ENCODE measurements at places on chromosomes 1 and 21.
A peak's percentile ranks its signal among the peaks of the same experiment; 100 is the strongest.

DNA sequence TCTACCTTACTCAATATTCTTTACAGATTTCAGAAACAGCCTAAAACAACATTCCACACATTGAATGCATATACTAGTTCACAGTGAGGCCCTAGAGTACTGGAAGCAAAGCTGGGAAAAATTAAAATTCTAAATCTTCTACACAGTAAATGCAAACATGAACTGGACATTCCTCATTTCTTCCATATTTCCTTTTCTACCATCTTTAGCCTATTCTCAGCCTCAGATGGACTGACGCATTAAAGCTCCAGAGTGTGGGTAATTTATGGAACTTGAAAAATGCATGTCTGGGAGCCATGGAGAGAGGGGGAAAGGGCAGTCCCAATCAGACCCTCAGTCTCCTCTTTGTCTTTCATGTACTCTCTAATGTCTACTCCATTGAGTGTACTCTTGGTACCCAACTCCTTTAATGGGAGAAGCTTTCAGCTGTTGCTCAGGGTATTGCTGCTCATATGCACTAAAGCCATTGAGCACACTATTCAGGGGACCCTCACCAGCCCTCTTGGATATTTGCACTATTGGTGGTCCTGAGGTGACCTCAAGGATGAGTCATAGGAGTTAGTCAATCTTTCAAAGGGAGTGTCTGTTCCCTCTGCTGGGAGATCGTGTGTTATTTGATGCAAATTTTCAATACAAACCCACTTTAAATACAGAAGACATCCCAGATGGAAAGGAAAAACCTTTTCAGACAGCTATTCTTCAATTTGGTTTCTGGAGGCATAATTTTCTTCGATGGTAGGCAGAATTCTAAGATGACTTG, 83.3 kb upstream of the KCNJ15 start:
- no peak for DNase-seq

- DNase-seq = no peak
Observed at GRCh38 chr1:51624855-51625254, 8.0 kb downstream of the OSBPL9 start.

- no peak for DNase-seq
Observed at GRCh38 chr1:55041613-55042012, 2.3 kb downstream of the PCSK9 start.

- DNase-seq = no peak
Observed at GRCh38 chr21:38308532-38309119, 51.8 kb downstream of the KCNJ15 start.

DNA sequence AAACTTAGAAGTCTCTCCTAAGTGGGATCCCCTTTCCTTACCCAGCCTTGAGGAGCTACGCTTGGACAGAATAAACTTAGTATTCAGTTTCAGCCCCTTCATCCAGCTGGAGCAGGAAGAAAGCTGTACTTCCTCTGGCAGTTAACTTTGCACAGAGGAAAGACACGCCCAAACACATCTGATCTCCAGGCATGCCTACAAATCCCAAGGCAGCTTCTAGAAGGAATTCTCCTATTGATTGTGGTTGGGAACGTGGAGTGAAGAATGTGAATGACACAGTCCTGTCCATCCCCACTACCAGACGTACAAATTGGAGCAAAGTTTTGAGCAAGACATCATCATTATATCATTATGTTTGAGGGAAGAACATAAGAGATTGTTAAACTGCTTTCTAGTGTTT, 6.6 kb upstream of the AK4 start:
- DNase-seq = no peak

DNA sequence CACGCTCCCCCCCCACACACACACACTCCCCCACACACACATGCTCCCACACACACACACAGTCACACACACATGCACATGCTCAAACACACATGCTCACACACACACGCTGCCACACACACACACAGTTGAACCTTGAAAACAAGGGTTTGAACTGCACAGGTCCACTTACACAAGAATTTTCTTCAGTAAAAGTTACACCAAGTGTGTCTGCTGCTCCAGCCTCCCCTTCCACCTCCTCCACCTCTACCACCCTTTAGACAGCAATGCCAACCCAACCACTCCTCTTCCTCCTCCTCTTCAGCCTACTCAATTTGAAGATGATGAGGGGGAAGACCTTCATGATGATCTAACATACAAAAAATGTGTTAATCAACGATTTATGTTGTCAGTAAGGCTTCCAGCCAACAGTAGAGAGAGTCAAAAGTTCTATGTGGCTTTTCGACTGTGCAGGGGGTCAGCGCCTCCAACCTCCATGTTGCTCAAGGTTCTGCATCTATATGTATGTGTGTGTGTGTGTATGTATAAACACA, 26.8 kb downstream of the HSF2BP start:
- no peak for DNase-seq

DNA sequence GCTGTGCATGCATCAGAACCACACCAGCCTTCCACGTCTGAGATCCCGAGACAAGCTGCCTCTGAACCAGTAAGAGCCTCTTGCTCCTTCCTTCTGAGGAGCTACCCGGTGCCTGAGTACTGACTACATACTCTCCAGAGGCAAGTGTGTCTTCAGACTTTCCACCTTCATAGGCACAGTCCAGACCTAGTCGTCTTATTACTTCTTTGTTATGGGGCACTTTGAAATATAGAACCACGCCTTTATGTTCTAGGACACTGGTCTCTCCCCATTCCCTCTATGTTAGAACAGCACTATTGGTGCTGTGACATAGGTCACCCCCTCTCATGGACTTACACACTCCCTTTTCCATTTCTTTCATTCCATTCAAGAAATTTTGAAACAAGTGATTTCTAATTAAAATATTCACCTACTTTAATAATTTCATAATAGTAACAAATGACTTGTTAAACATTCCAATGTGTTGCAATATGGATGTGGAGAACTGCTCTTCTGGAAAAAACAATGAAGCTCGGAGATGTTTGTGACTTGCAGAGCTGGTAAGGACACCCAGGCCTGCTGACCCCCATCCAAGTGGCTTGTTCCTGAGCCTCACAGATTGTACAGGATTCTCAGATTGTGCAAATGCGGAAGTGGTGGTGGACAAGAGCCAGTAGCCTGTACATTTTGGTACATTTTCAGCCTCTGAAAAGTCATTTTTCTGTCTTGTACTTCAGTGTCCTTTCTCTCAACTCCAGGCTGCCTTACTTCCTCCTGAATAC, 76.1 kb upstream of the SIPA1L2 start:
- DNase-seq = no peak

DNA sequence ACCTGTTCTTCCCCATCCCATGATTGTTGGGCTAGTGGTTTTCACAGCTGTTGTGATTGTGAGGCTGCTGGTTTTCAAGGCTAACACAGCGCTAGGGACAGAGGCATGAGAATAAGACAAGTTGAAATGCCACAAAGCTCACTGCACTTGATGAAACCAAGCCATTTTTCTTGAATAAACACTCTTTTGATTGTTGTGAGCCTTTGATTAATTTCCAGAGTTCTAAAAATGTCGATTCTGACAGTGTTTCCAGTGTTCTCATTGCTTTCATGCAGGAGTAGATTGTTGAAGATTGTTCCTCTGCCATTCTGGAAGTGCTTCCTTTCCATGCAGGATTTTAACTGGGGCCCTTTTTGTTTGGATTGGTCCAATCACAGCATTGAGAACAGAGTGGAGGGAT, 134.9 kb upstream of the GRIK3 start:
- no peak for DNase-seq

DNA sequence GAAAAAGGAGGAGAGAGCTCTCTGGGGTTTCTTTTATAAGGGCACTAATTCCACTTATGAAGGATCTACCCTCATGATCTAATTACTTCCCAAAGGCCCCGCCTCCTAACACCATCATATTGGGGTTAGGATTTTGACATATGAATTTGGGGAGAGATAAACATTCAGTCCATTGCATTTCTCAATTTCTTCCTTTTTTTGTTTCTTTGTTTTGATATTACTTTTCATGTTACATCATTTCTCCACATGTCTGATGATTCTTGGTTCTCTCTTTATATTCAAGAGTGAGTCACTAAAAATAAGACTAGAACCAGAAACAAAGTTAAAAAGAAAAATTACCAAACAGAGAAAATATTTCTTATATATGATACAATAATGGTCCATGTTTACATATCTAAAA, 63.2 kb upstream of the DUSP10 start:
- DNase-seq = no peak

- no peak for DNase-seq
Observed at GRCh38 chr1:221302810-221303209, 423.6 kb downstream of the HLX start.

- no peak for DNase-seq
Observed at GRCh38 chr1:155080312-155081228, 1.9 kb downstream of the EFNA3 start.

DNA sequence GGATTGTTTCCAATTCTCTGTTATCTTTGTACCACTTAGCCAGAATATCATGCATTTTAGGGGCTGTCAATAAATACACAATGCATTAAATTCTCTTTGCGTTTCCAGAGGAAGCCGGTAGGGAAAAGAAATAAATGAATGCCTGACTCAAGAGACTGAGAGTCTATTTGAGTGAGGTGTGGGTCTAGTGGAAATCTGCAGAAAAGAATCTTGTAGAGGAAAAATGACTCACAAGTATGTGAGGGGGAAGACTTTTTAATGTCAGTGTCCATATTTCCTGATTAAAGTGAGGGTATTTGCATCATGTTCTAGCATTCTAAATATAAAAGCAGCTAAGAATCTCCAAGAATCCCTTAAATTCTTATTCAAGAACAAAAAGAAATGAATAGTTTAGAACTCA, 271.1 kb downstream of the PTPRC start:
- no peak for DNase-seq

GRCh38 chr1:171654942-171655745, 2.7 kb upstream of the MYOC start:
- peak; percentile 7 for DNase-seq

DNA sequence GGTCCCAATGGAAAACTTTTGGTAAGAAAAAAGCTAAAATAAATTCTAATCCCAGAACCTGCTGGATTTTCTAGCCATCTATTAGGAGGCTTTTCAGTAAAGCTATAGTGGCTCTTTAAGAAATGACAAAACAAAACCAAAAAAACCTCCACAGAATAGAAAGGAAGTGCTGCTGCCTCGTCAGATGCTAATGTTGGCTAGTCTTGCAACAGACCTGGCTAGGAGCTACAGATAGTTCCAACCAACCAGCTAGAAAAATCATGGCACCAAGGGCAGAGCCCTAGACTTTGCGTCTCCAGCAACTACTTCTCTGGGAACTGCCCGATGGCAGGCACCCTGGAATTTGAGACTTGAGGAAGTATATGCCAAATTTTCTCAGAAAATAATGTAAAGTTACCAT, 7.6 kb downstream of the CD101 start:
- no peak for DNase-seq

- DNase-seq = peak; percentile 21
Observed at GRCh38 chr1:193479187-193479586, 292.8 kb upstream of the B3GALT2 start.

DNA sequence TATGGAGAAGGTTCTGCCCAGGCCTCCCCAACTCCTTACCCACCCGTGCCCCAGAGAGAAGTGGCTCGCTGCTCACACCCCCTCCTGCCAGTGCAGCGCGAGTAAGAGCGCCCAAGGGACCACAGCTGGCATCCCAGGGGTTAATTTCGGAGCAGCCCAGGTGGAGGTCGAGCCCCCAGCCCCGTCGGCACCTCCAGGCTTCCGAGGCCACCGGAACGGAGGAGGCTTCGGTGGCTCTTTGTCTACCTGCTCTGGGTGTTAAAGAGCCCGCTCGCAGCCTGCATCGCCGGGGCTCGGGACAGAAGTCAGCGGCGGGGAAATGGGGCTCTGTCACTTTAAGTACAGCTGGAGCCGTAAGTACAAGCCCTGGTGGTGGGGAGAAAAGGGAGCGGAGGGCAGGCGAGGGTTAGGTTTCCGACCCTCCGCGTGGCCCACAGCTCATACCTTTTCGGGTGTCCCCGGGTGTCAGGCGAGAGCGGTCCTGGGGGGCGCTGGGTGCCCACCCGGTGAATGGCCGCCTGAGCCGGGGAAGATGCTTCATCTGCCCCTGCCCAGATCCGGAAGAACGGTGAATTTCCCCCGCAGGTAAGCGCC, 89.4 kb upstream of the IPO9 start:
- DNase-seq = peak; percentile 12

DNA sequence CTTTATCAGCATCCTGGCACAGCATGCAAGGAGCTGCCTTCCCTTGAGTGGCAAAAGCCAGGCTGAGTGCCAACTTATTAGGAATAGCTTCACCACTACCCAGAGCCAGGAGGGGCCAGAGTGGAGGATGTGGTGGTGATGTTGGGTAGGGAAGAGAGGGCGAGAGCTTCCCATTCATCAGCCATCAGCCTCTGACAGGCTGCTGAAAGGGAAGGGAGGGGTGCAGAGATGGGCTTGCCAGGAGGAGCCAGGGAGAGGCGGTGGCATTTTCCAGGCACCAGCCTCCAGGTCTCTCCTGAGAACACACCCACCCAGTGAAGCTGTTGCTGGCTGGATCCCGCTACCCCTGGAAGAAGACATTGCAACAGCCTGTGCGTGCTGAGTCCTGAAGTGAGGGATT, 168.5 kb downstream of the ACTL8 start:
- DNase-seq = no peak

DNA sequence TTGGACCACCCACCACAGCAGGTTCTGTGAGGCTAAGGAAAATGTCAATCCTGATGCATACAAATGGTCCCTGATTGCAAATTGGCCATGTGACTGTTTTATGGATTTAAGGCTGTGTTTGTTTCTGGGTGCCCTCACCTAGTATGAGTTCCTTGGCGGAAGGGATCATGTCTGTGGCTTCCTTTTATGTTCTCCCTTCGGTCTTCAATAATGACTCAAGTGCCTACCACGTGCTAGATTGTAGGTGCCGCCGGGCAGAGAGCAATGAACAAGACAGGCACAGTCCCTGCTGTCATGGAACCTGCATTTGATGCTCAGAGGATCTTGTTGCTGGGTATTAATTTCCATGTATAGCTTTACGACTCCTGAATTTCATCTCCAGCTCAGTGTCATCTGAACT, 9.8 kb upstream of the VWA5B1 start:
- no peak for DNase-seq

DNA sequence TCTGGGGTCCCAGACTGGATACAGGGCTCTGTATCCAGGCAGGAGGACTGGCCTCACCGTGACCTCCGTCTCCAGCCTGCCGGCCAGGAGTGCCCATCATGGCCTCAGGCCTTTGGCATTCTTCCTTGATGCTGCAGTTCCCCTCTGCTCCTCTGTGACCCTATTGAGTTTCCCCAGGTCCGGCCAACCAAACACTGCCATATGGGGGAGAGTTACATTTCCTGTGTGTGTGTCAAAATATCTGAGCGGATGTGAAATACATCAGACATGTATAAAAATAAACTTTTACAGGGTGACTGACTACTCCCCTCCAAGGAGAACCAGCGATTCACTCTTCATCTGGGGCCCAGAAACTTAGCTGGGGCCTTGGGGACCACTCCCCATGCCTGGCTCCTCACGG, 10.2 kb upstream of the UBL4B start:
- no peak for DNase-seq
